Activated CD8-positive, alpha-beta T cell treated with anti-CD3 and anti-CD28 coated beads, Interleukin-2, amount 10 ng/mL, durations not matched to agents 7 days and 5 days (primary cell): ENCODE measurements at places on chromosomes 3 and 15.

DNA sequence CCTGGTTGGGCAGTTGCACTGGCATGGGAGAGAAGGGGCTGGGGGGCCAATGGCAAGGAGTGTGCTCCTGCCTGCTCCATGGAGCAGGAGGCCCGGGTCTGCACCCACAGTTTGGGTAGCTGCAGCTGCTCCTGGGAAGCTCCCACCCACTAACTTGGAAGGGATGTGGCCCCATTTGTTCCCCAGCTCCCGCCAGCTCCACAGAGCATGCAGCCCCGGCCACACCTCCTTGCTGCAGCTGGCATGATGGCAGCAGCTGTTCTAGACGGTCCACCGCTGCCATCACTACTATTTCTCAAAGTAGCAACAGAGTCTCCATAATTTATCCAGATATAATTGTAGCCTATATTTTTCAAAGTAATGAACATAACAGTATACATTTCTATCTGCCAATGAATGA lies 65.8 kb downstream of the PIK3CB start:
- DNase-seq, result no peak

DNA sequence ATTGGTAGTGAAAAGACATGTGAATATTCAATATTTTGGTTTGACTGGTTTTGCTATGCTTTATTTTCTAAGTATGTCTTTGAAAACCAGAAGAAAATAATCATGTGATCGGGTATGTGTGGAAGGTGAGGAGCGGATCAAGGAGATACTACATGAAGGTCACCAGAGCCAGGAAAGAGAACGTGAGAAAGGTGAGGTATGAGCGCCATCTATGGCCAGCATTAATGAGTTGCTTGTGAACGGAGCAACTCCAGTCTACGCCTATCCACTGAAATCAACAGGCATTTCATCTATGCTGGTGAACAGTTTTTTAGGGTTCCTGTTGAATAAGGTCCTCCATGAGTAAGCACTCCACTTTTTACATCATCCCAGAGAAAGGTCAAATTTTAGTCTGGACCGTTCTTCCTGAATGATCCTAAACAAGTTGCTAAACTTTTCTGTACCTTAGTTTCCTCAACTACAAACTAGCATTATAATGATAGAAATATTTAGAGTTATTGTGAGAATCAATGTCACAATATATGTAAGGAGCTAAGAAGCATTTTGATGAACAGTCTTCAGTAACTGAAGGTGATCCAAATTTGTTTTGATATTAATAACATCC lies 1435.2 kb upstream of the CADM2 start:
- no peak for DNase-seq

GRCh38 chr3:66409771-66410754 lies 90.8 kb downstream of the LRIG1 start:
- DNase-seq, result no peak

- no peak for DNase-seq
Observed at GRCh38 chr3:154956815-154957214, 123.3 kb upstream of the MME start.

DNA sequence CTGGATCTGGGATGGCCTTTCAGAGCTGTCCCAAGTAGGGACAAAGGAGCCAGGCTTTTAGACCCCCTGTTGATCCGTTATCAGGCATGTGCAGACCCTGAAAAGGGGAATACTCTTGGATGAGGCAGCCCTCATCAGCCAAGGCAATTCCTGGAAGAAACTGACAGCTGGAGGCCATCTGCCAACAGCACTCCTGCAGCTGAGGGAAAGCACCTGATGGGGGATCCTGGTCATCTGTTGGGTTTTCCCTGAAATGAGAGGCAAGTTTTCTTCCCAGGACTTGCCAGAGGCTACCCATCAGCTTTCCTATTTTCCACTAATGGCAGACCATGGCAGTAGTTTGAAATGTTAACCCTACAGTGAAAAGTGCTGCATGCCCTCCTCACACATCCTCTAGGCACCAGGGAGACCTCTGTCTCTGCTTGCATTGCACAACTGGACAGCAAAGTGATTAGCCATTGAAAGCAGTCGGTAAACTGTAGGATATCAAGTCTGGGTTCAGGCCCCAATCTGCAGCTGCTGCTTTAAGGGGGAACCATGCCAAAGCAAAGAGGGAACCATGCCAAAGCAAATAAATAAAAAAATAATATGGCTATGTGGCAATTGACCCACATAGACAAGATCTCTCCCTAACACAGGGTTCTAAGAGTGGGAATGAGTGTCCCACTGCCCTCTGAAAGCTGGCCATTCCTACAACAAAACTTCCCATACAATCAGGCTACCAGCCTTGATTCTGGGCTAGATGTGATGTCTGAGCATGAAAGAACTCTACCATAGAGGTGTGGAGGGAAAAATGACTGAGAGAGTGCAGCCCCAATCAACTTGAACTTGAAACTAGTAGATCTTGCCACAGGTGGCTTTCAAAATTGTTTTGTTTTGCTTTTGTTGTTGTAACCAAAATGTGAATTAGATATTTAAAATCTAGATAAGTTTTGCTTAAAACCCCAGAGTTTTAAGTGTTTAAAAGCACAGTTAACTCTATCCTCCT lies 232.0 kb upstream of the STT3B start:
- no peak for DNase-seq

- DNase-seq, result no peak
Observed at GRCh38 chr3:156215751-156216150, 95.4 kb downstream of the KCNAB1 start.

DNA sequence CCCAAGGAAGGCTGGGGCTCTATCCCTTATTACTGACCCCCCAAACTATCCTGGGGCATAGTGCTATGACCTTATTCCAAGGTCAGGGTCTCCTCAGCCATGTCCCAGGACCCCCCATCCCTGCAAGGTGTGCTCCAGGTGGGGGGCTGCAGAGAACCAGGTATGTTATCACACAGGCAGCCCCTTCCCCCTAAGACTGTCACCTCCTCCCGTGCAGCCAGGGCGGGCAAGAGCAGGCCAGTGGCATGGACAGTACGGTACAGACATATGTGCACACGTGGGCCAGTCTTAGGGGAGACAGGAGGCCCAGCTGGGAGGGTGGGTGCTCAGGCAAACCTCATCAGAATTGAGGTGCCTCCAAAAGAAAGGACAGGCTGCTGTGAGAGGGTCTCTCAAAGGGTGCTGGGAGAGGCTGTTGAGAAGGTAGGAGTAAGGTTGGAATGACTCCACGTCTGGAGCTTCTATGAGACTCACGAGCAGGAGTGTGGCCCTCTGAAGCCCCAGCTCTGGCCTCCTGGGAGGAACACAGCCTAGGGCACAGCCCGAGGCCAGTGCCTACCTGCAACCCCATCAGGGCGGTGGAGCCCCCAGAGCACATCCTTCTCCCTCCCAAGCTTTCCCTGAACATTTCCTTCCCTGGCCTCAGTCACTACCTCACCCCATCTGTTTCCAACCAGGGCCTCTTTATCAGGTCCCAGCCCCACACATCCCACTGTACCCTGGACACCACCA lies 1.7 kb upstream of the COL7A1 start:
- DNase-seq, result no peak

DNA sequence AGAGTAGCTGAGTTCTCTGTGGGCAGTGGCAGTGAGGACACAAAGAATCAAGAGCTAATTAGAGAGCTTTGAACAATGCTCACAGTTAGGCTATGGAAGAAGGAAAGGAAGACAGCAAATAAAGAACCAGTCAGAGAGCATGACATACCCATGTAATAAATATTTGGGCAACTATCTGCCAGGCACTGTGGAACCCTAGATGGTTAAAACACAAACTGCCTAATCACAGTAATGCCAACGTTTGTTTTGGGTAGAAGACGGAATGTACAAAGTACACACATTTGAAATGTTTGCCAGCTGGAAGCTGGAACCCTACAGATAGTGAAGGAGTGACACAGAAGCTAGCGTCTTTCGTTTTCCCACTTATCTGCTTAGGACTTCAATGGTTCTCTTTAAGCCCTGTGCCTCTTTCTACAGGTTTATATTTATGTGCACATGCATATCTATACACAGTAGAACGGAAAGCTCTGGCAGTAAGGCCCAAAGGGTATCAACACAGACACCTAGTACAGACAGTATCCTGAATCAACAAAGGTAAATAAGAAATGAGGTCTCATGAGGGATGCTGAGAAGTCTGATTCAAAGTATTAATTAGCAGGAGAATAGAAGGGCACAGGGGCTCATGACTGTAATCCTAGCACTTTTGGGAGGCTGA lies 44.6 kb downstream of the ANKRD28 start:
- no peak for DNase-seq

DNA sequence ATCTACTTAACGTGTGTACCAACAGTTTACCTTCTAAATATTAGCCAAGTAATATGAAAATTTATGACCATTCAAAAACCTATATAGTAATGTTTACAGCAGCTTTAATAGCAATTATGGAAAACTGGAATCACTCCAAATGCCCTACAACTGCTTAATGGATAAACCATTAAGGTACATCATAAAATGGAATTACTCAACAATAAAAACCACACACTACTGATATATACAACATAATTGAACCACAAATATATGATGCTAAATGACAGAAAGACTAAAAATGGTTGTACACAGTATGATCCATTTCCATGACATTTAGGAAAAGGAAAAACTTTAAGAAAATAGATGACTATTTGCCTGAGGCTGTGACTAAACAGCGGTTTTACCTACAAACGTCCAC lies 467.1 kb upstream of the EPHA6 start:
- DNase-seq, result no peak

DNA sequence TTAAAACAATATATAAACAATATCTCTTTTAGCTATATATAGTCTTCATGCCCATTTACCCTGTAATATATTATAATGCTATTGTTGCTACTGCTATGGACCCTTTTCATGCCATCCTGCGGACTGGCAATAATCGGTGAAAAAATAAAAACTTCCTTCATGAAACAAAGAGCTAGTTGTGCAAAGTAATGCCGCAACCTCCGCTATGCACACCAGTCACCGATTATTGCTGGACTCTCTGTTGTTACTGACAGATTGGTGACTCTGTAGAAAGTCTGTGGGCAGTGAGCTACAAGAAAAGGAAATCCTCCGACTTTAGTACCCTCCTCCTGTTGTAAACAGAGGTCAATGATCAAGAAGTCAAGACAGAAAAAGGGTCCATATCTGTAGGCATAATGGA lies 17.9 kb upstream of the ICE2 start:
- DNase-seq, result no peak
